PC-9 (cell line): ENCODE measurements at places on chromosomes 7 and 10.

DNA sequence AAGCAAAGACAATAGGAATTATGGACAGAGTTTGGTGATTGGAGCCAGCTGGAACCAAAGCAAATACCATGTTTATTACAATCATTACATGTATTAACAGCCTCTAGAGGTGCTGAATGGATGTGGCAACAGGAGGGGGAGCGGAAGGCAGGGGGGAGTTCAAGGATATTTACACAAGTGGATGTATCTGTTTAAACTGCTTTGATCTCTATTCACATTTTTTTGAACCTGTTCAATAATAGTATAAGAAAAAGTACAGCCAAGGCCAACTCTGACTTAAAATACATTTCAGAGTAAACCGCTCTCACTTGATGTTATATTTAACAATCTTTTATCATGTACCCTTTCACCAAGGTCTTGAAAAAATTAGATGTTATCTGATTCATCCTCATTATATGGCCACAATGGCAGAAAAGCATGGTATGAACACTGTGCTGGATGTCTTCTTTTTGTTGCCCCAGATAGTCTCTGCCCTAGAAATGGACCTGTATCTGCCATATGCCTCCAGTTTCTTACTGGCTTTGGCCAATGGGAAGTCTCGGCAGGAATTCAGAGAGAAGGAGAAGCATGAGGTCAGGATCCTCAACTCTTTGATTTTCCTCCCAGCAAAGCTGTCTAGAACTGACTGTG lies 88.2 kb upstream of the FAM133B start:
- no peak overlapping the region for H3K4me3 ChIP-seq
- no peaks in the 10 kb centered on the region for H3K36me3 ChIP-seq
- H3K27ac ChIP-seq: no peak overlapping the region
- no peaks in the 10 kb centered on the region for H3K4me1 ChIP-seq
- H3K27me3 ChIP-seq: no peaks in the 10 kb centered on the region

GRCh38 chr10:49083261-49083660 lies 32.1 kb downstream of the VSTM4 start:
- DNase-seq: no peak
- no peak overlapping the region for H3K4me3 ChIP-seq
- H3K27ac ChIP-seq: no peak overlapping the region
- H3K4me1 ChIP-seq: no peaks in the 10 kb centered on the region
- no peaks in the 10 kb centered on the region for H3K36me3 ChIP-seq
- peaks cover 29% of the 10 kb centered on the region; the same call in 1 of the 2 replicates for H3K27me3 ChIP-seq

DNA sequence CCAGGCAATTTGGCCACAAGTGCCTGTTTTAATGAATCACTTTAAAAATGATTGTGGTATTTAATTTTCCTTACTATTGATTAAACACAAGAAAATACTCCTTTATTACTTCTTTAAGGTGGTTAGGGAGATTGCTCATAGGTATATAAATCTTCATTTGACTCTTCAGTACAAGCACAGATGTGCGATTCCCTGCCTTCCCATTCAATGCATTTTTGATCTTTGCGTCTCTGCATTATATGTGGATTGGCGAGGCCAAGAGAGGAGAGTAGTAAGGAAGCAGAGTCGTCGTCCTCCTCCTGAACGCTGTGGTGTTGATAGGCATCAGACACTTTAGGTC lies 683.7 kb downstream of the LRMDA start:
- no peak overlapping the region for H3K27ac ChIP-seq
- H3K4me3 ChIP-seq: no peak overlapping the region
- H3K27me3 ChIP-seq: no peaks in the 10 kb centered on the region
- H3K36me3 ChIP-seq: no peaks in the 10 kb centered on the region
- no peak for DNase-seq

GRCh38 chr10:84632866-84633265 lies 304.5 kb downstream of the CCSER2 start:
- H3K27ac ChIP-seq: no peak overlapping the region
- no peaks in the 10 kb centered on the region for H3K4me1 ChIP-seq
- H3K36me3 ChIP-seq: no peaks in the 10 kb centered on the region
- H3K4me3 ChIP-seq: no peak overlapping the region
- H3K27me3 ChIP-seq: no peaks in the 10 kb centered on the region

GRCh38 chr10:131453721-131454634 lies 142.5 kb upstream of the TCERG1L start:
- no peaks in the 10 kb centered on the region for H3K36me3 ChIP-seq
- no peak for DNase-seq
- H3K4me1 ChIP-seq: no peaks in the 10 kb centered on the region
- no peak overlapping the region for H3K4me3 ChIP-seq
- no peak overlapping the region for H3K27ac ChIP-seq
- peaks cover 45% of the 10 kb centered on the region for H3K27me3 ChIP-seq

DNA sequence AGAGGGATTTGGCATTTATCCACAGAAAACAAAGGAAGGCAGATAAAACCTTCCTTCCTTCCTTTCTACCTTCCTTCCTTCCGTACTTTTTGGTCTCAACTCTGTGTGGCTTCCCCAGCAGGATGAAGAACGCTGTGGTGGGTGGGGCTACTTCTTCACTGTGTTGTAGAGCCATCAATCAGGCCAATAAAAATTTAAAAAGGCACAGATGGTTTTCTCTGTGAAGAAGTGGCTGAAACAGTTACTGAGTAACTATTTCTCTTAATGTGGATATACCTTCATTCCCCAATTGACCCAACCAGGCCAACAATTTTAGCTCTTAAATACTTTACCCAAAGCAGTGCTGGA lies 75.8 kb downstream of the ZNF92 start:
- H3K36me3 ChIP-seq: no peaks in the 10 kb centered on the region
- no peak for DNase-seq
- H3K4me3 ChIP-seq: no peak overlapping the region
- H3K27ac ChIP-seq: no peak overlapping the region
- H3K27me3 ChIP-seq: no peaks in the 10 kb centered on the region

GRCh38 chr7:51328351-51328801 lies 11.8 kb upstream of the COBL start:
- H3K27ac ChIP-seq: no peak overlapping the region
- no peak overlapping the region for H3K4me3 ChIP-seq
- no peaks in the 10 kb centered on the region for H3K27me3 ChIP-seq
- DNase-seq: no peak
- no peaks in the 10 kb centered on the region for H3K36me3 ChIP-seq

- H3K27ac ChIP-seq: no peak overlapping the region
- H3K36me3 ChIP-seq: no peaks in the 10 kb centered on the region
- H3K4me1 ChIP-seq: no peaks in the 10 kb centered on the region
- no peaks in the 10 kb centered on the region for H3K27me3 ChIP-seq
- no peak overlapping the region for H3K4me3 ChIP-seq
These were observed 12.0 kb upstream of the PARP12 start for GRCh38 chr7:140074780-140075179.

DNA sequence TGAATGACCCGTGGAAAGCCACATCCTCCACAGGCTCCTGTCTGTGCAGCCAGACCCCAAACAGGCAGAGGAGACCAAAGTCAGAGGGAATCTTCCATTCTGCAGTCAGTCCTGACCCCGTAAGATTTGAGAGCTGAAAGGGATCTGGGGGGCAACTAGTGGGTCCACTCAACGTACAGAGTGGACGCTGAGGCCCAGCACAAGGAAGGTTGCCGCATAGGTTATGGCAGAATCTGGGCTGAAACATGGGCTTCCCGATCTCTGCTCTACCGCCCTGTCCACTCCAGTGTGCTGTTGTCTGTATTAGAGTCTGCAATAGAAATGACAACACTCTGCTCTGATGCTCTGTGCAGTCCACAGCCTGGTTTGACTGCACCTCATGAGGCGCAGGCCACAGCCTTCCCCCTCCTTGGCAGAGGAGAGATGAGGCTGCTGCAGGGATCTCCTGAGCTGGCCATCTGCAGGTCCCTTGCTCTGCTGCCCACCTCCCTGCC lies 7.9 kb upstream of the ZNF22 start:
- H3K27ac ChIP-seq: no peak overlapping the region
- peaks cover 46% of the 10 kb centered on the region for H3K4me1 ChIP-seq
- H3K4me3 ChIP-seq: no peak overlapping the region
- no peaks in the 10 kb centered on the region for H3K27me3 ChIP-seq

DNA sequence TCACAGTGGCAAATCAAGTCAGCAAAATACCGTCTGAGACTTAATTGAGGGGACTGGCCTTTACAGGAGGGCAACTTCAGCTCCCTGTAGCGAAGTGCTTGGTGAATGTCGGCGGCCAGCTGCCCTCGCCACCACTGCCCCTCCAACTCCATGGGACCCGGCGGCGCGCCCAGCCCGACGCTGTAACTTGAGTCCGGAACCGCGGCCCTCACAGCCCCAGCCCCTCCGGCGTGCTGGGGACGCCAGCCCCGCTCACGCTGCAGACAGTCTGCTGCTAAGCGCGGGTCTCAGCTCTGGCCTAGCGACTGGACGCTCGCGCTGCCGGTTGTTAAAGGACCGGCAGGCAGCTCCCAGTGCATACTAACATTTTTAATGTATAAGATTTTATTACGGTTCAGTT lies 113.4 kb upstream of the NUPR2 start:
- 0 out of 2 replicates have a peak, but pooled peaks cover 2% of the 10 kb centered on the region for H3K27me3 ChIP-seq
- no peaks in the 10 kb centered on the region for H3K36me3 ChIP-seq

DNA sequence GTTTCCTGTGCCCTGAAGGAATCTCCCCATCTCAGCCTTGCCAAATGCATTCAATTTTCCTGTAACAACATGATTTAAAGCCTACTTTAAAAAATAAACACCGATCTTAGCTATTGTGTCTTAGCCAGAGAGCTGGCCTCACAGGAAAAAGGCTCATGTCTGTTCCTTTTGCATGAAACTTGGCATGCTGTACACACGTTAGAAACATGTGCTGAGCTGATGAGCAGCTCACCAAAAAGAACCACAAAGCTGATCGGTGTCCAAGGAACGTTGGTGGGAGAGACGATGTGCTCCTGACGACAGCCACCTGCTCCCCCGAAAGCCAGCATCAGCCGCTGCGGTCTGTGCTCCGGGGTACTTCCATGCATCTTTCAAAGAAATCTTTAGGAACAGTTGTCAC lies 135.9 kb downstream of the ADARB2 start:
- no peak overlapping the region for H3K27ac ChIP-seq
- no peaks in the 10 kb centered on the region for H3K36me3 ChIP-seq
- H3K27me3 ChIP-seq: peaks cover 52% of the 10 kb centered on the region
- no peaks in the 10 kb centered on the region for H3K4me1 ChIP-seq

- no peak overlapping the region for H3K4me3 ChIP-seq
- no peak overlapping the region for H3K27ac ChIP-seq
- no peak for DNase-seq
- H3K36me3 ChIP-seq: no peaks in the 10 kb centered on the region
These were observed 570.4 kb upstream of the ANKRD30A start for GRCh38 chr10:36555036-36555435.

GRCh38 chr10:6406220-6407033 lies 173.6 kb downstream of the PRKCQ start:
- H3K4me3 ChIP-seq: no peak overlapping the region
- H3K4me1 ChIP-seq: peaks cover 4% of the 10 kb centered on the region
- H3K27ac ChIP-seq: no peak overlapping the region
- H3K36me3 ChIP-seq: no peaks in the 10 kb centered on the region
- H3K27me3 ChIP-seq: no peaks in the 10 kb centered on the region

- H3K27me3 ChIP-seq: no peaks in the 10 kb centered on the region
- no peak for DNase-seq
- H3K36me3 ChIP-seq: no peaks in the 10 kb centered on the region
These were observed 84.3 kb upstream of the SKAP2 start for GRCh38 chr7:26948617-26949118.
